ENCODE measurements at places on chromosomes 3 and 15.

GRCh38 chr3:163605915-163606314, 1472.4 kb downstream of the SI start:
- DNase-seq, result no peak

GRCh38 chr3:17632401-17633100, 109.9 kb downstream of the TBC1D5 start:
- DNase-seq, result no peak

- no peak for DNase-seq
Observed at GRCh38 chr3:114706591-114707232, 412.9 kb downstream of the TIGIT start.

- DNase-seq, result no peak
Observed at GRCh38 chr15:93074599-93074998, 14.4 kb downstream of the RGMA start.

DNA sequence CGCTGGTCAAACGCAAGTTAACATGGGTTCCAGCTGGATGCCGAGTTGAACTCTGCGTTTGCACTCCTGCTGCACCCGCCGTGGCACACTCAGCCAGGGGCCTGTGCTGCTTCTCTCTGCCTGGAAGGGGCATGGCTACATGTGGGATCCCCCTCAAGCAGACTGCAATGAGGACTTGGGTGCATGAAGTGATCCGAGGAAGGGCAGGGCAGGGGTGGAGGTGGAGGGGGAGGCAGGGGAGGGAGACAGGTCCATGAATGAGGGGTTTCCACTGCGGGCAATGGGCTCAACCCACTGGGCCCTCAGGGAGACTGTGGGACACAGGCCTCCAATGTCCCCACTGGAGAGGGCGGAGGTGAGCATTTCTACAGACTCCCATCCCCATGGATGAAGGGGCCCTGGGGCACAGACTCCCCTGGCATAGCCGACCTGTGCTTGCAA, 141.6 kb upstream of the MEF2A start:
- no peak for DNase-seq

DNA sequence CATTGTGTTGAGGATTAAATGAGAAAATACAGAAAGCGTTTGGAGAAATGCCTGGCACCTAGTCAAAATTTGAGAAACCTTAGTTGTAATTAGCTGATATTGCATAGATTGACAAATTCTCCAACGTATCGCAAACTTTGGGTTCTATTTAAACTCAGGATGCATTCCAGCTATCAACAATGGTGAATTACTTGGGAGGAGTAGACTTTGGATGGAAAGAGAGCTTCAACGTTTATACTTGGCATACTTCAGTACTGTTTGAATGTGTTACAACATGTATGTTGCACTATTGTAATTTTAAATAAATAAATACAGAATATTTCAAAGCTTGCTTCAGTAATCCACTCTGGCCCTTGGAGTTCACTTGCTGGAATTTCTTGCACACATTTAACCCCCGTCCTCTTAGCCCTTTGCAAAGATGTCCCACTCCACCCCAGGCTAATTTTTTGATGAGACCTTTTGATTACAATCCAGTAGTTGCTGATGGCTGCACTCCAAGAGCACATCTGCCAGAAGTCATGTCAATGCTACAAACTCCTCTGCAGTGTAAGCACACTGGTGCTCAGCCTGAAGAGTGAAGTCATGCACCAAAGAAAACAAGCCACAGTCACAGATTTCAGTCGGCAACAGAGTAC, 4.7 kb upstream of the DIS3L start:
- DNase-seq, result no peak

DNA sequence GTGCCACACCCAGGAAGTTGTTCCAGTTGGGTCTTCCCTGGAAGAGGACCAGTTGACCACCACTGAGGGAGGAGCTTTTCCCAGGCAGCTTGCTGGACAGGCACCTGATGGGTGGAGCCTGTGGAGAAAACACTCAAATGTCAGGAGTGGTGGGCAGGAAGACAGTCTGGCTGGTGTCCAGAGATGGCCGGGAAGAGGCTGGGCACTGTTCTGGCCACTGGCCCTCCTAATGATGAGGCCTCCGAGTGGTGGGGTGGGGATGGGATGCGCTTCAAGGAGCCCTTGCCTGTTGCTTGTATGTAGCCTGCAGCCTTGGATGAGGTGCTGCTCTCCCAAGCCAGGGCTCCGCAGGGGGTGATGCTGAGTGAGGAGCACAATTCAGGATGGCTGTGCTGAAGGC, 12.3 kb downstream of the PLEKHO2 start:
- DNase-seq, result no peak

All from nucleus accumbens (tissue), 56 donors.